ENCODE measurements at places on chromosomes 3 and 15. TPM values are rescaled to one million over a fixed set of nuclear protein-coding genes. Genes with fewer than 3 reads are reported as not detected.
A peak's percentile ranks its signal among the peaks of the same experiment; 100 is the strongest.

DNA sequence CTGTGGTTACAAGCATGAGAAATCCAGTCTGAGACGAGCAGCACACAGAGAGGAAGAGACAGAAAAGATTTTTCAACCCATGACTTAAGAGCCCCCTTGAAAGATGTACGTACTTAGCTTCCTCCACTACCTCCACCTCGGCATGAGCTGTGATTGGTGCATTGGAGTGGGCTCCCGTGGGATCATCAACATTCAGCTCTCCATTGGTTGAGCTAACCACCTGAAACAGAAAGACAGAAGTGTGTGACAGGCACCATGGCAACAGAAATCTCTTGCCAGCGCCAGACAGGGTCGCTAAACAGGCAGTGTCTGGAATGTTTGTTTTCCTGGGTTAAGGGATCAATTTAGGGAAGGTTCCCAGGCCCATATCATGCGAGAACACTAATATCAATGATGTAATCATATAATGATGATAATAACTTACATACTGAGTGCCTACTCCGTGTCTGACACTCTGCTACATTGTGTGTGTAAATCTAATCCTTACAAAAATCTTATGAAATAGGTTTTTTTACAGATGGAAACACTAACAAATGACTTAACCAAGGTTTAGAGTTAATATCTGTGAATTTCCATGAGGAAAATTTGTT, 17.5 kb upstream of the PPIB start:
- no peak for DNase-seq

DNA sequence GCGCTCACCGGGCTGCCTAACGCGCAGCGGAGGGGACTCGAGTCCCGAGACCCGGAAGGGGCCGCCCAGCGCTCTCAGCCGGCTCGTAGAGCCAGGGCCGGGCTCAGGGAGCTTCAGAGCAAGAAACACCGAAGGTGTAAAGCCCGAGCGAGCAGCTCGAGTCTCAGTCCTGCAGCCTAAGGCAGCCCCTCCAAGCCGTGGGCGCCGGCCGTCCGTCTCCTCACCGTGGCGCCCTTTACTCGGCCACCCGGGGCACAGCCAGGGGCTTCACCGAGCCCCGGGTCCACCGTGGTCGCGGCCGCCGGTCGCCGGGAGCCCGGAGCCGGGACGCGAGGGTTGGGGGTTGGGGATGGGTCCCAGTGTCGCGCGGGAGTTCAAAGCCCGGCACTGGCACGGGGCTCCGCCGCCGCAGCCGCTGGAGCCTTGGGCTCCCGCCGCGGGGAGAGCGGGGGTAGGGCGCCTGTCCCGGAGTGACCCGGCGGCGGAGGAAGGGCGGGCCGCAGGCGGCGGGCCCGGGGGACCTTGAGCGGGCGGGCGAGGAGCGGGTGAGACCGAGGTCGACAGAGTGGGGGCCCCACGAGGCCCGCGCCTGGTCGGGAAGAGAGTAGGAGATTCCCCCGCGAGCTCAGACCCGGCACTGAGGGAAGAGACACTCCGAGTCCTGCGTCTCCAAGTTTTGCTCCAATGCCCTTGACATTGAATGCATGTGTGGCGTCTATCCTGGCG, 26.9 kb upstream of the THRB start:
- peak; percentile 90 for DNase-seq

The EXD1 gene
- polyA plus RNA-seq = not detected

DNA sequence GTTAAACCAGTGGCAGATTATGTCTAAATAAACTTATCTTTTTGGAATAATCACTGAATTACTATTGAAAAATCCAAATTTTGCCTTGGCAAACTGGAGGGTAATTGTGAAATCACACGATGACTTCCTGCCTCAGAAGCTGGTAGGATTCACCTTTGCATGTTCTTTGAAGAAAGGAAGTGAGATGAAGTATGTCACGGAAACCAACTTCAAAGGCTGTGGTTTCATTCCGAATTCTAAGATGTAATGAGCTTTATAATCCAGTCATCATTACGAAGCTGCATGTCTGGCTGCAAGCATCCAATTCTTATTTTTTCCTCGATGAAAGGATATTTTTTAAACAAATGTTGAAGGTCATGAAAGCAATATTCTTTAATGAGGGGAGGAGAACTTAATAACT, 15.0 kb upstream of the ZBED2 start:
- no peak for DNase-seq

DNA sequence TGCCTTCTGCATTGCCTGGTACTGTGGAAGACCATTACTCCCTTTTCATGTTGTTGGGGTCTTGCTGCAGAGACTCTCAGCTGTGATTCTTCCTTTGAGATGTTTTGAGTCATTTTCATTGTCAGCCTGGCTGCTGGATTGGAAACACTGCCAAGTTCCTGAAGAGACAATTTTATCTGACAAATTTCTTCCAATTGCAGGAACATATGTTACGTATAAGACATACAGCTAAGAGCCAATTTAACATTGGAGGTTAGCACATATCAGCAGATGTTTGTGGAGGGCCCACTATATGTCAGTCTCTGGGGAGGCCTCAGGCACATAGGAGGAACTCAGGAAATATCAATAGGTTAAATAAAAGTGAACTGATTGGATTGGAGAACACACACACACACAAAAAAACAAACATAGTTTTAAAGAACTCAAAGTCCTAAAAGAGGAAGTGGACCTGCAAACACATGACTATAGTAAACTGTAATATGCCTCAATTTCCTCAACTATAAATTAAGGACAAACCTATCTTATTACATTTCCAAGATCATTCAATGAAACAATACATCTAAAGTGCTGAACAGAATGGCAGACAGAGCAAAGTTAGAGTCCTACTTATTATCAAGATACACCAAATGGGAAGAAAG, 172.3 kb downstream of the MYRIP start:
- DNase-seq = no peak

The GRK7 gene
- not detected for polyA plus RNA-seq

DNA sequence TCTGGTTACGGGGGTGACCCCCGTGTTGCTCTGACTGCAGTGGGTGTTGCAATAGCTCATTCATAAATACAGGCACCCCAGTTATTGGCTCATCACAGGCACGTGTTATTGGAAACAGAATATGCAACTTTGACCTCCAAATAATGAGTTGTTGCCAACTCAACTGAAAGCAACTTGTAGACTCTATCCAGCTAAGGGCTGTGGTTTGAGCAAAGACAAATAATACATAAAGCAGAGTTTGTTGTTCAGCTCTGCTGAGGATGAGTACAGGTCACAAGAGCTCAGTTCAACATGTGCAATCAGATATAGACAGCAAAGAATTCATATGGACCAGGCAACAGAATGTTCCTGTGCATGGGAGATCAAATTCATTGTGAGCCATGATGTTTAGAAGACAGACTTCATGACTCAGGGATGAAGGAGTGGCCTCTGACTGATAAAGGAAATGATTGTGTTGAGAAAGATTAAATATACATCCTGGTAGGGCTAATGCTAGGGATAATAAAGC, 87.6 kb upstream of the LRIG1 start:
- DNase-seq = no peak

DNA sequence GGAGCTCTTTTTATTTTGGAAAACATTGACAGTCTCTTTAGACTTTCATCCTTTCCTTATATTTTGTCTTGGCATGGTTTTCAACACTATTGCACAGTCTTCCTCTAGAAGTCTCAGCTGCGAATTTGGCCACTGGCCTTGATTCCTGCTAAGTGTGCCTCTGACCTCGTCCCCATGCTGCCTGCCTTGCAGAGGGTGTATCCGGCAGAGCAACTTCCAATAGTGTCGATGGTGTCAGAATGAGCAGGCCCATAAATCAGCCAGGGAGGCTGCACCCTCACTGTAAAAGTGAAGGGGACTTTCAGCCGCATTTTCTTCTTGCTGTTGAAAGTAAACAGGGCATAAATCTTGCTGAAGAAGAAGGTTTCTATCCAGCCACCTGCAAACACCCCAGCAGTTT, 336.7 kb upstream of the TRIM42 start:
- DNase-seq = no peak

The SEMA5B gene
- 0.41 TPM for polyA plus RNA-seq

DNA sequence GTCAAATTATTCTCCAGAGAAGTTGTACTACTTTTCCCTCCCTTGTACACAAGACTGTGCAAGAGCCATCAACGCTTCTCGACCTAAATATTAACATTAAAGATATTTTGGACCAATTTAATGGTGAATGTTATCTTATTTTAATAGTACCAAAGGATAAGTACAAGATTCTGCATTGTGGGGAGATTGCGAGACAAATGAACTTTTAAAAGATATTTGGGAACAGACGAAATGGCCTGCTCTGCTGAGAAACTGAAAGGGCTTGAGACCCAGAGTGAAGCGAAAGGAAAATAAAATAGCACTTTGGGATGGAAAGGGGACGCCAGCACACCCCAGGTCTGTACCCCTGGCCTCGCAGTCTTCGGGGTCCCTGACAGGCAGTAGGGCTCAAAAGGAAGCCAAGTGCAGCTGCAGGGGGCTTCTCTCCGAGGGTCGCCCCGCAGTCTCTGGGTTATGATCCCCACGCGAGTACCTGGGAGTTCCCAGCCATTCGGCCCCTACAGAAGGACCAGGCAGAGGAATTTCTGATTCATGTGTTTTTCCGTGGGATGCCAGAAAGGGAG, 97.6 kb upstream of the VGLL3 start:
- peak; percentile 63 for DNase-seq

DNA sequence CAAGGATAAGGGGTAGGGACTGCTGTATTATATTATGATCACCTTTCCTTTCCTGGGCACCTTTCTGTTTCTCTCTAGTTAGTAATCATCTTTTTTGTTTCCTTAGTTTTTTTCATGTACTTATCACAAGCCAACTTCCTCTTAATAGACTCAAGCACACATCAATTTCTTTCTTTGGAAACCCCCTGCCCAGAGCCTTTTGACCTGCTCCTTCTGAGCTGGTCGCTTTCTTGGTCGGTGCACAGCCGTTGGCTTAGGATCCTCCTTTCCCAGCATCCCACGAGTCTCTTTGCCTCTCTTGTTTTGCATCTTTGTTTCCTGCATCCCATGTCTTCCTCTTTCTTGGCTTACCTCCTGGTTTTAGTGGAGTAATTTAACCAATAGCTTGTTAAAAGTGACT, 26.9 kb downstream of the GASK1A start:
- DNase-seq = no peak

The TUSC7 gene
- not detected for polyA plus RNA-seq

DNA sequence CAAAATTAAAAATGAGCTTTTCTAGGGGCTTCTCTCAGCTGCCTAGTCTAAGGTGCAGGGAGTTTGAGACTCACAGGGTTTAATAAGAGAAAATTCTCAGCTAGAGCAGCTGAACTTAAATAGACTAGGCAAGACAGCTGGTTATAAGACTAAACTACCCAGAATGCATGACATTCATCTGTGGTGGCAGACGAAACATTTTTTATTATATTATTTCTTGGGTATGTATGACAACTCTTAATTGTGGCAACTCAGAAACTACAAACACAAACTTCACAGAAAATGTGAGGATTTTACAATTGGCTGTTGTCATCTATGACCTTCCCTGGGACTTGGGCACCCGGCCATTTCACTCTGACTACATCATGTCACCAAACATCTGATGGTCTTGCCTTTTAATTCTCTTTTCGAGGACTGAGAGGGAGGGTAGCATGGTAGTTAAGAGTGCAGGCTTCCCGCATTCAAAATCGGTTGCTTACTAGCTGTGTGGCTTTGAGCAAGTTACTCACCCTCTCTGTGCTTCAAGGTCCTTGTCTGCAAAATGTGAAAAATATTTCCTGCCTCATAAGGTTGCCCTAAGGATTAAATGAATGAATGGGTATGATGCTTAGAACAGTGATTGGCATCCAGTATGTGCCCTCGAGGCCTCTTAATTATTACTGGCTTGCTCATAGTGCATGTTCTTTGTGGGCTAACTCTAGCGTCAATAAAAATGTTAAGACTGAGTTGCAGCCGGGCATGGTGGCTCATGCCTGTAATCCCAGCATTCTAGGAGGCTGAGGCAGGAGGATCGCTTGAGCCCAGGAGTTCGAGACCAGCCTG, 984 bp downstream of the CCR5 start:
- no peak for DNase-seq

DNA sequence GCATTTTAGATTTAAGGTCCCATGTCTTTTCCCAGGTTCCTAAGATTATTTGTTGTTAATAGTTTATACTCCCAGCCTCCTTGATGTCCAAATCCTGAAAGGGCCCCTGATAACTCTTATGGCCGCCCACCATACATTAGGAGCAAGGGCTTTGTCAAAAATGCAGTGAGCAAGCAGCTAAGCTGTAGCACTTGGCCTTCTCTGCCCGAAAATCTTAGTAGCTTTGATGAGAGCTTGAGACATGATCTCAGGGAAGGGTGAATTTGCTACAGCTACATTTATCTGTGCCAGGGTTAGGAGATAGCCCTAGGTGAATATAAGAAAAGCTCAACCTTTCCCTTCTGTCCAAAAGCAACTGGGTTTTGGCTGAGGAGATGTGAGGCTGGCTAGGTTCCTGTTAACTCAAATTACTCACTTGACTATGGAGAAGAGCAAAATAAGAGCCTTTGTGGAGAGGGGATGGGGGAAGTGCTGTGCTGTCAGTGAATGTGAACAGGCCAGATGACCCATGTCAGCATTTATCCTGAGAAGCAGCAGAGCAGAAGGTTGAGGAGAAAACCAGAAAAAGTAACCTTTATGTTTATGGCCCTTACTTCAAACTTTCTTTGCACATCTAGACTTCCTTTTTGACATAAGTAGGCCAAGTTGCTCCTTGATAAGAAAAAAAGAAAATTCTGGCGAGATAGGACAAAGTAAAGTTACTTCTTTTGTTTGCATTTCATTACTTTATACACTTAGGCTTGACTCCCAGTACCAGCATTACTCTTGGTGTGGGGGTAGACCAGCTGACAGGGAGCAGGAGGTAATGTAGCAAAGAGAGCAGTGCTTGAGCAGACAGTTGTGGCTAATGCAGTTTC, 21.1 kb downstream of the MAPK6 start:
- DNase-seq = no peak

DNA sequence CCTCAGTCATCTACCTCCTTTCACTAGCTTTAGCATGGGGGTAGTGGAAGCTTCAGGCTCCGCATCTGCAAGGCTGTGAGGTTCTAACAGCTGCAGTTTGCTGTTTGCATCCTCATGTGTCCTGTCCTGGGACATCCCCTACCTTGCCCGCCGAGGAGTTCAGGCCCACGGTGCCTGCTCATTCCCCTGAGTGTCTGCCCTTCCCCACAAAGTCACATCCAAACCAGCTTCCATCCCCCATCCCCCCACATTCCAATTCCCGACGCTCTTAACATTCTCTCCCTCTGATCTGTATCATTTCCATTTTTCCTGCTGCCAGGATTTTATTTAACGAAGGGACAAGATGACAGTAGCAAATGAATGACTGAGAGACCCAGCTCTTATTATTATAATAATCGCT, 43.8 kb downstream of the HRH1 start:
- DNase-seq = no peak

DNA sequence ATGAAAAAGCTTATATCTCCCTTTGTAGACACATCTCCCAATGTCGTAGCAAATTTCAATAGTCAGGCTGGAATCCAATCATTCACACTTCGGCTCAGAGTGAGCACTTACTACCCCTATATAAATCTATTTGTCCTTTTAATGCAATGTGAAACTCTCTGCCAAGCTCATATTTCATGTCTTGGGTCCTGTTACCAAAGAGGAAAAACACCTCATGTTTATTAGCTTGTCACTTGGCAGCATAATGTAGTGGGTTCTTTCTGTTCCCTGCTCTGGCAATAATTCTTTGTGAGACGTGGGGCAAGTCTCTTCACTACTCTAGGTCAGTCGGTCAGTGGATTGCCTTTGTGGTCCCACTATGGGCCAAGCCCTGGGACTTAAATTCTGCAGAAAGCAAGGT, 107.1 kb downstream of the SRGAP3 start:
- DNase-seq = no peak
